ENCODE measurements at places on chromosomes 3 and 15. TPM values are rescaled to one million over a fixed set of nuclear protein-coding genes. Genes with fewer than 3 reads are reported as not detected.

DNA sequence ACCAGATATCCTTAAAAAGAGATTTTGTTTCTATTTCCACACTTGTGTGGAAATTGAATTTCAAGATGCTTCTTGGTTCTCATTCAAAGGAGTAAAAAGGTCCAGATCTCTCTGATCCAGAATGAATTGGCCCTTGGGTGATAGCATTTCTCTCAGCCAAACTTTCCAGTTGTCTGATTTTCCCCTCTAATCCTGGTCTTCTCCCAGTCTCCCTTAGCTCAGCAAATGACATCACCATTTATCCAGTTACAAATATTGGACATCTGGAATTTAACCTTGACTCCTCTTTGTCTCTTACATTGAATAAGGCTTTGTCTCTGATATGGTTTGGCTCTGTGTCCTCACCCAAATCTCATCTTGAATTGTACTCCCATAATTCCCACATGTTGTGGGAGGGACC lies 10.2 kb upstream of the FGF7 start:
- H3K27me3 ChIP-seq = no peaks in the 10 kb centered on the region
- no peak overlapping the region for H3K27ac ChIP-seq
- no peaks in the 10 kb centered on the region for H3K4me1 ChIP-seq

DNA sequence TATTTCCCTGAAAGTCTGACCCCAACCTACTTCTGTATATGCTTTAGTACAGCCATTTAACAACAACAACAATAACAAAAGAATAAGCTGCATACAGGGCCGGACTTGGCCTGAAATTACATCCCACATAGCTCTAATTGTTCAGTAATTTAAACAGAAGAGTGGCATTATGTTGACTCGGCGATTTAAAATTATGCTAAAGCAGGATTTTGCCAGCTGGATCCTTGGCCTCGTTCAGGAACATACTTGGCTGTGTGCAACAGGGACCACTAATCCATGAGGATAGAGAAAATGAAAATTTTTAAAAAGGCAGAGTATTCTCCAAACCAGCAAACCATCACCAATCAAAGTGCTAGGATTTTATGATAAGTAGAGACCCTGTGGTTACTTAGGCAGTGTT lies 433.1 kb upstream of the RBMS3 start:
- H3K27me3 ChIP-seq = no peaks in the 10 kb centered on the region
- no peaks in the 10 kb centered on the region for H3K36me3 ChIP-seq
- DNase-seq = no peak
- no peaks in the 10 kb centered on the region for H3K4me1 ChIP-seq
- H3K27ac ChIP-seq = no peak overlapping the region

The GUCA1C gene
- not detected for total RNA-seq

DNA sequence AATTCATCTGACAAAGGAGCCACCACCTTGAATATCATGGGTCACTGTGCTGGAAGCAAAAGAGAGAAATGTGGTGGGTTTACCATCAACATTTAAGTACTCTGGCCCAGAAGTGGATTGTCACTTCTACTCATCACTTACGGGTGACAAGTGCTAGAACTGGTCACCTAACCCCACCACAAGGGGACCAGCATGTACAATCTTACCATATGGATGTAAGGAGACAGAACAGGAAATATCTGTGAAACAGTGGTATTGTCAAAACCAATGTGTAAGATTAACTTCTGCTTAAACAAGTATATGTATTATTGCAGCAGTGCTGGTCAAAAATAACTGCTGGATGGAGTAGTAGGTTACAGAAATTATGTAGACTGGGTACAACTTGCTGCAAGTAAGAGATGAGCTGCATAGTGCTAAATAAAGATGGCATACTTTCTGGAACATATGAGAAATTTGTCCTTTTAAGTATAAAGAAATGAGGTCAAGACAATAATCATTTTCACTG lies 171.8 kb downstream of the POTEB3 start:
- H3K27me3 ChIP-seq = no peaks in the 10 kb centered on the region
- H3K4me3 ChIP-seq = no peak overlapping the region
- DNase-seq = no peak
- no peak overlapping the region for H3K27ac ChIP-seq

GRCh38 chr3:117277816-117278215 lies 568.2 kb downstream of the TUSC7 start:
- H3K27me3 ChIP-seq = no peaks in the 10 kb centered on the region
- DNase-seq = no peak
- no peak overlapping the region for H3K4me3 ChIP-seq
- no peaks in the 10 kb centered on the region for H3K36me3 ChIP-seq

The TMCO5A gene
- total RNA-seq = not detected

GRCh38 chr3:54759166-54759565 lies 168.7 kb downstream of the LRTM1 start:
- no peak overlapping the region for H3K27ac ChIP-seq
- H3K4me3 ChIP-seq = no peak overlapping the region
- DNase-seq = no peak
- no peaks in the 10 kb centered on the region for H3K27me3 ChIP-seq
- H3K36me3 ChIP-seq = no peaks in the 10 kb centered on the region
- no peaks in the 10 kb centered on the region for H3K4me1 ChIP-seq

DNA sequence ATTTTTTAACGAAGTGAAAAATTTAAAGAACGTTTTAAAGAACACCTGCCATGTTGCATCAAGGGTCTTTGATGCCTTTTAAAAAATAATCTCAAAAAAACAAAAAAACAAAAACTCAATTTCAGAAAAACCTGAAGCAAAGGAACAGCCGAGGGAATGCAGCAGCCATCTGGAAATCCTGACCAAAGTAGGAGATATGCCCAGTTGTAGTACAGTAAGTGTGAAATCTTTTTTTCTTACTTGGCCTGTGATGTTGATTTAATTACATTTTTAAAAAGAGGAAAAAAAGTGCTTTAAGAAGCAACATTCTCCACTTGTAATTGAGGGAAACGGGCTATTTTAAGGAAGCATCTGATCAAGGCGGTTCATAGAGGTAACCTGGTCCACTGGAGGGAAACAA lies 213.7 kb upstream of the GAP43 start:
- H3K27me3 ChIP-seq = no peaks in the 10 kb centered on the region
- H3K27ac ChIP-seq = no peak overlapping the region
- no peak overlapping the region for H3K4me3 ChIP-seq
- H3K4me1 ChIP-seq = no peaks in the 10 kb centered on the region
- no peak for DNase-seq

The SLC22A13 gene
- total RNA-seq = not detected

The CHST13 gene
- 32.6 TPM for total RNA-seq

DNA sequence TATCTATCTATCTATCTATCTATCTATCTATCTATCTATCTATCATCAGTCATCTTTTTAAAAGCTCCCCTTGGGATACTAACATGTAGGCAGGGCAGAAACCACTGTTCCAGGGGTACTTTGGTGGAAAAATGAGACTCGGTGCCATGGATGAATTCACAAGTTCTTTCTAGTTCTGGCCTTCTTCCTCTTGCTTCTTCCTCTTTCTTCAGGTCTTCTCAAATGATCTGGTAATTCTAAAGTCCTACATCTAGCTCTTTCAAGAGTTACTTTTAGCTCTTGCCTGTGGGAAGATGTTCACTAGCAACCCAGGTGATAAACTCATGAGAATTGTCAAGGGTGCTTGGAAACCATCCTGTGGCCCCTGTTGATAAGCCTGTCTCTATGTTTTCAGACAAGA lies 168.5 kb upstream of the TBC1D5 start:
- no peak for DNase-seq
- H3K36me3 ChIP-seq = no peaks in the 10 kb centered on the region

DNA sequence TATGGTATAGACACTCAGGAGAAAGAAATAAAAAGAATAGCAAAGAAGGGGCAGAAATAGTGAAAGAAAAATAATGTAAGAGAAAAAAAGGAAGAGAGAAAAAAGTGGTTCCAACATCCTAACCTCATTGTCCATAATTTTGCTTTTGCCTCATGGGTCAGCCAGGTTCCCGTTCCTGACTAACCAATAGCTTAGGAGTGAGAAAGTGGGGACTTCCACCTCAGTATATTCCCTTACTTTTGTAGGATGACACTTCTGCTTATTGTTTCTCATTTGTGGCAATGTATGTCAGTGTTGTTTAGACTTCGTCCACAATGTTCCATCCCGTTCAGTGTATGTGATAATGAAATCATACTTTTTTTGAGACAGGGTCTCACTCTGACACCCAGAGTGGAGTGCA lies 9.3 kb upstream of the SLC12A8 start:
- no peak overlapping the region for H3K27ac ChIP-seq
- H3K4me1 ChIP-seq = no peaks in the 10 kb centered on the region
- H3K36me3 ChIP-seq = no peaks in the 10 kb centered on the region
- no peak for DNase-seq
- H3K27me3 ChIP-seq = no peaks in the 10 kb centered on the region

- DNase-seq = peak; percentile 12
- no peak overlapping the region for H3K27ac ChIP-seq
- H3K4me3 ChIP-seq = no peak overlapping the region
- no peaks in the 10 kb centered on the region for H3K4me1 ChIP-seq
Measured at GRCh38 chr15:77837649-77838025, 204.9 kb upstream of the LINGO1 start.

The CXCR6 gene
- not detected for total RNA-seq

The GRK7 gene
- total RNA-seq = not detected

- H3K36me3 ChIP-seq = no peaks in the 10 kb centered on the region
- no peak for DNase-seq
- H3K27ac ChIP-seq = no peak overlapping the region
- H3K27me3 ChIP-seq = no peaks in the 10 kb centered on the region
Measured at GRCh38 chr3:134658555-134658954, 7.7 kb upstream of the KY start.

DNA sequence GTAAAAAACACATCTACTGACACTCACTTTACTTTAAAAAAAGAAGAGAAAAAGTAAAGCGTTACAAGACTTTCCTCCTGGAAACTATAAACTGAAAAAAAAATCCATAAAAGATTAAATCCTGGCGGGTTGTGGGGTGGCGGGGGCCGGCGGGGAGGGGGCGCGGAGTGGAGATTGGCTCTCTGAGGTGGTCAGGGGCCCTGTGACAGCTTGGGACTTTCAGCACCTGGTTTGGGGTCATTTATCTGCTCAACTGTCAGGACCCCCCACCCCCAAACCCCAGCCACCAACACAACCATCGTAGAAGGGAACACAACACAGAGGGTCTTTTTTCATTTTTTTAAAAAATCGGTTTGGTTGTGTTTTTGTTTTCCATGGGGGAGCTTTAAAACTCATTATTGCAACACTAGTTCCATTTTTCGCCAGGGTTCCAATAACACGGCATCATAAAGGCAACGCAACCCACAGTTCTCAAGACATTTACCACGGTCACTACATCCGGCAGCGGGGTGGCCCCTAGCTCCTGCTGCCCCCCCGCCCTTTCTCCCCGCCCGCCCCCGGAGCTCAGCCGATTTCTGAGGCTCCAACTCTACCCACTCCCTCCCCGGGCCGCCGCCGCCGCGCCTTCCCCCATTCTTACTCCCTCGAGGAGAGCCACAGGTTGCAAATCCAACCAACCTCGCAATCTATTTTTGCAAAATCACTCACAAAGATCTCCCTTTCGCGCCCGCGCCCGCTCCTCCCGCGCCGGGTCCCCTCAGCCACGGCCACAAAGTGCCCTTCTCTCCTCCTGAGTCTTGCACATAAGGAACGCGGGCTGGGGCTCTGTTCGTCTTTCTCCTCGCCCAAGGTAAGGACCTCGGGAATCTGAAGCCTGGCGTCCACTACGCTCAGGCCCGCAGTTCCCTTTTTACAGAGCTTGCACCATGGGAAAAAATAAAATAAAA lies 1.8 kb downstream of the BCL6 start:
- peak overlapping the region; percentile 73 for H3K4me3 ChIP-seq
- no peaks in the 10 kb centered on the region for H3K4me1 ChIP-seq
- H3K27ac ChIP-seq = peak overlapping the region; percentile 99
- peak; percentile 78 for DNase-seq
- no peaks in the 10 kb centered on the region for H3K36me3 ChIP-seq

GRCh38 chr3:18189282-18190050 lies 235.7 kb downstream of the SATB1 start:
- no peak overlapping the region for H3K27ac ChIP-seq
- DNase-seq = no peak
- no peaks in the 10 kb centered on the region for H3K4me1 ChIP-seq
- no peaks in the 10 kb centered on the region for H3K36me3 ChIP-seq

The B3GNT5 gene
- 11.1 TPM for total RNA-seq

GRCh38 chr3:13040361-13041074 lies 32.7 kb downstream of the IQSEC1 start:
- no peaks in the 10 kb centered on the region for H3K36me3 ChIP-seq
- no peak overlapping the region for H3K4me3 ChIP-seq
- no peaks in the 10 kb centered on the region for H3K27me3 ChIP-seq
- no peaks in the 10 kb centered on the region for H3K4me1 ChIP-seq
- H3K27ac ChIP-seq = no peak overlapping the region
- peak; percentile 57 for DNase-seq

- H3K27me3 ChIP-seq = no peaks in the 10 kb centered on the region
- H3K4me3 ChIP-seq = peak overlapping the region; percentile 34
- peaks cover 14% of the 10 kb centered on the region for H3K4me1 ChIP-seq
- H3K36me3 ChIP-seq = no peaks in the 10 kb centered on the region
Measured at GRCh38 chr3:58463181-58463941, 28.5 kb upstream of the KCTD6 start.

- no peak overlapping the region for H3K27ac ChIP-seq
- H3K36me3 ChIP-seq = no peaks in the 10 kb centered on the region
- peaks cover 10% of the 10 kb centered on the region for H3K4me1 ChIP-seq
- H3K4me3 ChIP-seq = no peak overlapping the region
- H3K27me3 ChIP-seq = no peaks in the 10 kb centered on the region
Measured at GRCh38 chr15:99130314-99130713, 25.4 kb downstream of the SYNM start.

The BTLA gene
- total RNA-seq = not detected

The SLITRK3 gene
- total RNA-seq = 3.1 TPM

DNA sequence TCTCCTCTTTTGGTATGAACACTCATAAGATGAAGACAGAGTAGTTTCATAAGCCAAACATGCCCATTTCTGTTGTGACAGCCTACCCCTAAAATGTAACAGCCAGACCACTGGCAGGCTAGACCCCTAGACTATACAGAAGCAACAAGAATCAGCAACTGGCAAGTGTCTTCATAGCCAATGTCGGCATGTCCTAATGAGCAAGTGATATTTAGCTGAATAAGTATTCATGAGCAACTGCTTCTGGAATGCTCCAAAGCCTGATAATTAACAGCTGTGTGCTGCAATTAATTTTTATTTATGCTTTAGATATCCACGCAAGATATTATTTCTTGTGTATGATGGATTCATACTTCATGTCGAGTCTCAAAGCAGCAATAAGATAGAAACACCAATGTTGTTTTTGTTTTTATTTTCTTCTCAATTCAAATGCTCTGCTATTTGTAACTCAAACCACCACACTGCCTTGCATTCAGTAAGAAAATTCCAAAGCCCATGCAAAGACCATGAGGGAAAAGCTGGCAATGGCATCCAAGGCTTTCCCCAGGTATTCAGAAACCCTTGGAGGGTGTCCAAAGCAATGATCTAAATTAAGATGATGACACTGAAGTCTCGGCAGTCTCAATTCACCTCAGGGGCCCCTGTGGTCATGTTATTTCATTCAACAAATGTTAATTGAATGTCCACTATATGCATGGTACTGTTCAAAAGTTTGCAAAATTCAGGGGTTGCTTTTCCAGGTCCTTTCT lies 167.7 kb upstream of the NECTIN3 start:
- no peaks in the 10 kb centered on the region for H3K36me3 ChIP-seq
- no peak overlapping the region for H3K27ac ChIP-seq
- H3K4me3 ChIP-seq = no peak overlapping the region
- H3K4me1 ChIP-seq = no peaks in the 10 kb centered on the region
- no peak for DNase-seq
- H3K27me3 ChIP-seq = no peaks in the 10 kb centered on the region

GRCh38 chr3:55343486-55344357 lies 143.4 kb downstream of the WNT5A start:
- DNase-seq = no peak
- no peak overlapping the region for H3K4me3 ChIP-seq
- H3K36me3 ChIP-seq = no peaks in the 10 kb centered on the region
- H3K4me1 ChIP-seq = no peaks in the 10 kb centered on the region
- H3K27me3 ChIP-seq = no peaks in the 10 kb centered on the region
